ENCODE measurements at places on chromosomes 16 and 17.
A peak's percentile ranks its signal among the peaks of the same experiment; 100 is the strongest.

- no peak for DNase-seq
These were observed 833 bp downstream of the WSCD1 start for GRCh38 chr17:6070913-6071511.

- DNase-seq, result no peak
These were observed 30.5 kb downstream of the SLC5A11 start for GRCh38 chr16:24876231-24876630.

DNA sequence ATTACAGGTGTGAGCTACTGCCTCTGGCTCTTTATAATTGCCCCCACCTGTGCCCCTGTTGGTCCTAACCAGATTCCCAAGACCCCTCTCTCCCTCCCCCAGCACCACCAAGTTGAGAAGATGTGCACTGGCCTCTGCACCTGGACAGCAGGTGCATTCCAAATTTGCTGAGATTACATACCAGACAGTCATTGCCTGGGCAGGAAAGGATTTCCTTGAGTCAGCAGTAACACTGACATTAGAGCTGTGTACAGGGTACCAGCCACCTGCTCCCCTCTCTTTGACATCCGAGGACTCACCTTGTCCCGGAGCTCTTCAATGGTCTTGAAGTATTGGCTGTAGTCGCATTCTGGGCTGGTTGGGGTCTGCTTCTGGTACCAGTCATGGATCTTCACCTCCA lies 659 bp downstream of the KRT15 start:
- DNase-seq, result no peak

DNA sequence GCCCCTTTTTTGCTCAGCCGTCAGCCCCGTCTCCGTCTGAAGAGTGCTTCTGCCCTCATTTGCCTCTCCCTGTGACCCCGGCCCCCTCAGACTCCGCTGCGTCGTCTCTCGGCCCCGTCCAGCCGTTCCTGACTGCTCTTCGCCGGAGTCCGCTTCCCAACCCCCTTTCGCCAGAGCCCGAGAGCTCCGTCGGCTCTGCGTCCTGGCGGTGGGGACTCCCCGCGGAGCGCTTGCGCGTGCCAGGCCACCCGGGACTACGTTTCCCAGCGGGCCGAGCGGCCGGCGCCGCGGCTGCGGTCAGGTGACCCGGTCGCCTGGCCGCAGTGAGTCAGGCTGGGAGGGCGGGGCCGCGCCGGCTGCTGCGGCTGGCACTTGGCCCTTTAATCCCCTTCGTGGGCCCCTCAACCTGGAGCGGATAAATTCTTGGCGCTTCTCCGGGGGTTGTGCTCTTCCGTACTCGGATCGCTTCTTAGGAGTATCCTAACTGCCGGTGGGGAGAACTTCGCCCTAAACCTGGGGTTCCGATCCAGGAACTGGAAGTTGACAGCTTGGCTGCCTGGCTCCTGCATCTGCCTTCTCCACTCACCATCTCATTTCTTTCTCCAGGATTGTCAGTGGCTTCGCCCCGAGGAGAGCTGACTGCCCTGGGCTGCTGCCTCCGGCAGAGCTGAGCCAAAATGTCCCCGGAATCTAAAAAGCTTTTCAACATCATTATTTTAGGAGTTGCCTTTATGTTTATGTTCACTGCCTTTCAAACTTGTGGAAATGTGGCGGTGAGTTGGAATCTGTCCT lies at the start of gene MFSD11:
MFSD11 (plus strand) TSS at position 444 of the 792 bp plus-strand sequence; CDS start at position 678, 234 bp downstream.
- DNase-seq, result peak; percentile 97

DNA sequence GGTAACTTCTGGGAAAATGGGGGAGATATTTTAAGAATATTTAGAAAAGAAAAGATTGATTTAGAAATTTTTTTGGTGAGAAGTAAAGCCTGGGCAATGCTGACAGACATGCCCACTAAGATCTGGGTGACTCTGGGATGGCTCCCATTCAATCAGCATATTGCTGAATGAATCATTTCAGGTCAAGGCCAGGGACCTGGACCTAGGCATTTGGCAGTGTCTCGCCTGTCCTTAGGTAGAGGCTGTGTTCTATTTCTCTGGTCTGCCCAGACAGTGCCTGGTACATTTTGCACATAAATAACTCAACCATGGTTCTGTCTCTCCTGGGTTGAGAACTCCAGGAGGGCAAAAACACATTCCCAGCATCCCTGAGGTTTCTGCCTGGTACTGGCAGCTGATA lies 39.9 kb downstream of the SMPD3 start:
- no peak for DNase-seq

DNA sequence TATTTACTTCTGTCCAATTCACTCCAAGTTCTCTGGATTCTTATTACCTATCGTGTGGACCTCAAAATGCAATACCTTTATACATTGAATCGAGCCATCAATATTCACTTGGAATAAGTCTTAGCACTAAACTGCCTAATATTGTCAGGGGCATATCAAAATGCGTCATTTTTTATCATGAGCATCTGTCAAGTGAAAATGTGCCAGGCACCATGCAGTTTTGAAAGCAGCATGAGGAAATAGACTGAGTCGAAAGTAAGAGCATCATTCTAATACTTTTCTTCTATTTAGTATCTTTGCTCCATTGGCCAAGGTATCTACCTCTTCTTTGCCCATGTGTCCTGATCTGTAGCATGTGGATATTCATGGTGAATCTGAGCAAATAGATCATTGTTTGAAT lies 1193.4 kb downstream of the CDH11 start:
- no peak for DNase-seq

- DNase-seq, result no peak
These were observed 478.1 kb downstream of the NPIPA7 start for GRCh38 chr16:16857012-16857411.

DNA sequence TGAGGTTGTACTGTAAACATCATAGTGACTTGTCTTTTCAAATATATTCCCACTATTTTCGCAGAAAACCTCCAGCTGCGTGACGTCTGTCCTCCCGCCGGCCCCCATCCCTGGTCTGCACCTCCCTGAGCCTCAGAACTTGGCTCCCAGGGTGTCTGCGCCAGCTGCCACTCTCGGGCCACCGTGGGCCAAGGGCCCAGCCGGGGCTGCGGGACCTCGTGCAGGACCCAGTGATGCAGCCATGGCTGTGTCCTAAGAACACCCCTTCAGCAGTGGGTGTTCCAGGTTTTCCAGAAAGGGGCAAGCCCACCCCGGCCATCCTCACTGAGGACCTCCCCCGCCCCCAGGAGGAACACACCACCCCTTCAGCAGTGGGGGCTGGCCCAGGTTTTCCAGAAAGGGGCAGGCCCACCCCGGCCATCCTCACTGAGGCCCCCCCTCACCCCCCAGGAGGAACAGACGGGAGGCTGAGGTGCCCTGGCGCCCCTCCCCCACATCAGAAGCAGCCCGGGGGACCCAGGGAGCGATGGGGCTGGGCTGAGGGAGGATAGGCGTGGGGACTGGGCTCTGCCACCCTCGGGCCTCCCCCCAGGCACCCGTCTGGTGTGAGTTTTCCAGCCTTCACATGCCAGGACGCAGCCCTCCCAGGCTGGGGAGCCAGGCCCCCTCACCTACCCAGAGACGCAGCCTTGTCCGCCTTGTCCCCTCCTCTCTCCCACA lies 12.2 kb upstream of the ZFPM1 start:
- DNase-seq, result no peak

GRCh38 chr17:18921912-18922451 lies 30.0 kb upstream of the SLC5A10 start:
- DNase-seq, result peak; percentile 74

DNA sequence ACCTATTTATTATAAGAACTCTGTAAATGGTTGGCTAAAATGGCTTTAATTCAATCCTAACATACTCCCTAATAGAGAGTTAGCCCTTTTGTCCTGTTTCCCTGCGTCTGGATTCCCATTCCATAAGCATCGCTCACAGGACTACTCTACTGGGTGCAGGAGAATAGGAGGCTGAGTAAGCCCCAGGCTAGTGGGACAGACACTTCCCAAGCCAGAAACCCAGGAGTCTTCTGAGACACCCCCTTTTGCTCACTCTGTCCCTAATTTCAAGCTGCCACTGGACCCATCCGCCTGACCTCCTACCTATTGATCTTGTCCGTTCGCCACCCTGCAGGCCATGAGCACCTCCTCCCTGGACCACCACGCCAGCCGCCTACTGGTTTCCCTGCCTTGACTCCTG lies 16.7 kb upstream of the TOB1 start:
- DNase-seq, result no peak

DNA sequence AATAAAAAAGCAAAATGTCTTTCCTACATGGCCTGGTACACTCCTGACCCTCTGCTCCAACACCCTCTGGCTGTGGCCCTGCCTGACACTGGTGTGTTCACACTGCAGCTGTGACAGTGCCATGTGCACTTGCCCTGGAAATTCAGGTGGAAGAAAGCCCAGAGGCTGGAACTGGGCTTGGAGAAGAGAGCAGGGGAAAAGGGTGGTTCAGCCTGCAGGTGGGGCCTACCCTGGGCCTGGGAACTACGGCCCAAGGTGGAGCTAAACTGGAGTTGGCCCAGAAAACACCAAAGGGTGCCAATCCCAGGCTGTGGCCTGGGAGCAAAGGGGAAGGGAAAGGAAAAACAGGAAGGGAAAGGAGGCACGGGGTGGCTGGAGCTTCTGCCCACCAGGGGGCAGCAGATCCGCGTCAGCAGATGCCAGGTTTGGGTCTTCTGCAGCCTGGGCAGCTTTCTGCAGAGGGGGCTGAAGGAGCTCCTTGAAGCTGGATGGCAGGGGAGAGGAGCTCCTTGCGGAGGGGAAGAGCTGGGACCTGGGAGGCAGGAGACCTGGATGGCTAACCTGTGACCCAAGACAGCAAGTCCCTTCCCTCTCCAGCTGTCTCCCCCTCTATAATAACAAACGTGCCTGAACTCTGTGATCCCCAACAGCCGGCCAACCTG lies 15.4 kb upstream of the CTCF start:
- peak; percentile 84 for DNase-seq
